Hypothalamus (tissue), 51 donors: ENCODE measurements at places on chromosomes 1 and 21.

- DNase-seq: no peak
These were observed 51.6 kb upstream of the CNTN2 start for GRCh38 chr1:204991342-204991844.

DNA sequence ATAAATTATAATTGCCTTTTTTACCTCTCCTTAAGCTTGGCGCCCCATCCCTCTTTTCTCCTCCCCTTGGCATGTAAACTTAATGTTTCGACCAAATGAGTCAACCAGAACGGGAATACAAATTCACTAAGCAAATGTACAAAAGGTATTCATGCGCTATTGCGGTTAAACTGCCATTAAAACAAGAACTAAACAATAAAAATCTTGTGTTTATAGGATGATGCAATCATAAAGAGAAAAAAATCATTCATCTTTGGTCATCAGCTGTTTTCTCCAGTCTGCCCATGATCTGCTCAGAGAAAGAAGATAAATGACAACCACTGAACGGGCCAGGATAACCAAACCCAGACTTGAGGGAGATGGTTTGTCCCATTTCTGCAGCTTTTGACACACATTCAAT, 534.2 kb upstream of the PLXNA2 start:
- no peak for DNase-seq

- DNase-seq: no peak
These were observed 102.7 kb upstream of the GCLM start for GRCh38 chr1:94011709-94012595.

DNA sequence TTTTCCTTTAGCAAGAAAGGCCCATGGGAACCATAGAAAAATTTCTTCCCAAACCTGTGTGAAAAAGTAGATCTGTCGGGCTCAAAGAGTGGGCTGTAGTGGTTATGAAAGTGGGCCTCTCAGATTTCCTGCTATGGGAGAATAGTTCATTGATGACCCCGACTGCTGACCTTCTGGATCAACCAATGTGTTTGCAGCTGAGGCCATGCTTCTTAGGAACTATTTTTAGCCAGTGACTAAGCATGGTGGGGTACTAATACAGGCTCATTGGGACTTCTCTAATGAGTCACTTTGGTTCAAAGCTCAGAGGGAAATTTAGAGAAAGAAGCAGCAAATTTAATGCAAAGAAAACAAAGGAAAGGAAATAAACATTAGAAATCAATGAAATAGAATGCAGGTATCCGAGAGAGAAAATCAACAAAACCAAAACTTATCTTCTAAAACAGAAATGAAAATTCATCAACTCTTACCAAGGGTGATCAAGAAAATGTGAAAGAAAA, 12.6 kb upstream of the PSMA5 start:
- no peak for DNase-seq

- no peak for DNase-seq
These were observed 1.0 kb downstream of the NPR1 start for GRCh38 chr1:153679337-153680119.

DNA sequence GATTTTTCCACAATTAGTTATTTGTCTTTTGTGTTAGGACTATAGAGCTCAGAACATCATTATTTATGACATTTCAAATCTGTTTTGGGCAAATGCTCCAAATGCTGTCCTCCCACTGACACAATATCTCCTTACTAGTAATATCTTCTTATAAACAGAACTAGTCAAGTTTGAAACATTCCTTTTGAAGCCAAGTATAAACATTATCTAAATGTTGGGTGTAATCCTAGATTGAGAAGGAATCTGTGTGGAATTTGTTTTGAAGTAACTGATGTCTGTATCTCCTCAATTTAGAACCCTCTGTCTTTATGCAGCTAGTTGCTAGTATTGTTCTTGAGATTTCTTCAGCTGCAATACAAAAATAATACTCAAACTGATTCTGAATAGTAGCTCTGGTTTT, 28.5 kb upstream of the PAXBP1 start:
- no peak for DNase-seq

DNA sequence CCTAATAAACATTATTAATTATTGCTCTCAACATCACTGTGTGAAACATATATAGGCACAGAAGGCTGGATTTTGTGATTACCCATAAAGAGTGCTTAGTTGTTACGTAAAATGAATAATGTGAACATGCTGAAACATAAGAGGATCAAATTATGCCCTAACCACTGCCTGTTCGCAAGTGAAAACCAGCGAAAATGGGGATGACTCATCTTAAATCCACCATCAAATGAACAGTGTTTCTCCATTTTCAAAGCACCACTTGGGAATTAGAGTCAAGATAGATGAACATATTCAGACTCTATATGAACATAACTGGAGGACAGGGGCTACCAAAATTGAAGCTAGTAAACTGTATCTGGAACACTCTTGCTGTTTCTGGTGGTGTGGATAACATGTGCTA, 386.2 kb downstream of the HHIPL2 start:
- DNase-seq: no peak

GRCh38 chr1:77873461-77873860, 15.0 kb upstream of the NEXN start:
- DNase-seq: no peak

DNA sequence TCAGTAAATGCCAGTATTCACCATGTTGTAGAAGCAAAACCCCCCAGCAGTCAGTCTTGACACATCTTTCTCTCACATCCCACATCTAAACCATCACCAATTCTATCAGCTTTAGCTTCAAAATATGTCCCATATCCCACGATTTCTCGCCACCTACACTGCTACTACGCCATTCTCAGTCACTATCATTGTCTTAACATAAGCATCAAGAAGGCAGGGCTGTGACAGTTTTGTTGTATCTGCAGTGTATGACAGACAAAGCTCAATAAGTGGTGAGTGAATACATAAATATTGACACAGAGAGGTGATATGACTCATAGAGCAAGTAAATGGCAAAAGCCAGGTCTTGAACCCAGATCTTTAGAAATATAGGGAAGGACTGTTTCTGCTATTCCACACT, 59.9 kb downstream of the JAK1 start:
- DNase-seq: no peak

- no peak for DNase-seq
These were observed 13.9 kb downstream of the CYP4A11 start for GRCh38 chr1:46927249-46927835.

DNA sequence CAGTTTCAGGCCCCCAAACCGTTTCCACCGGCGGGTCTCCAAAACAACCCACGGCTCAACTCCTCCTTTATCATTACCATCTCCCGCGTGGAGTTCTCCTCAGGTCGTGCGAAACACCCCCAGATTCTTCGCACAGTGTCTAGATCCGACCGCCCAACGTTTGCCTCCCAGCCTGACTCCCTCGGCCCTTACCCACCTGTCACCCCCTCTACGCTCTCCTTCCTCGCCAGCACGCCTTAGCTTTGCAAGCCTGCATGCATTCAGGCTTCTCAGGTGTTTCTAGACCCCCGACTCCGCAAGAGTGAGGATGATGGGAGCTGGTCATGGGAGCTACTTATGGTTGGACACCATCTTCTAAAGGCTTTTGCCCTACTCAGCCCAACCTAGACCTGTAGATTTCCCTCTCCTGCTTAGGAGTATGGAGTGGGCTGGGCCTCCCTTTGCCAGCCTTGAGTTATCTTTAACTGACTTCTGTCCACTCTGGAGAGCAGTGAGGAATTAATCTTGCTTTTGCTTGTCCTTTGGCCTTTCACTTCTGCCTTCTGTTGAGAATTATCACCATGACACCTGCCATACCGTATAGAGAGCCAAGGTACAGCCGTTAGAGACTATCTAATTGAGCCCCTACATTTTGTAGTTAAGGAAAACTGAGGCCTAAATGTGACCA, 865 bp downstream of the ATP5IF1 start:
- no peak for DNase-seq

DNA sequence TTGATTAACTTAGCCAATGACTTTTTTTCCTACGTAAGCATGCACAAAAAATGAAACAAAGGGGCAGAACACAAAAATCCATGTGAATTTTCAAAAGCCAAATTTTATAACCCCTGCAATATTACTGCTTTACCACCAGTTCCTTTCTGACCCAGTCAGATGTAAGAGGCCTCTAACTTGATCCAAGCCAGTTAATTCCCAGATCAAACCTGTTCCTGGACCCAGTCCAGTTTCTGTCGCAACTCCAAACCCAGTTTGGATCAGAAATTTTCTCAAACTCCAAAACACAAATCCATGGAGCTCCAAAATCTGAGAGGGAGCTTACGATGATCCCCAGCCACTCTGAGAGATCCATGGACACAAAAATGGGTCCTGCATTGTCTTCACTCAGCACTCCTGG, 7.8 kb upstream of the ZYG11A start:
- no peak for DNase-seq

DNA sequence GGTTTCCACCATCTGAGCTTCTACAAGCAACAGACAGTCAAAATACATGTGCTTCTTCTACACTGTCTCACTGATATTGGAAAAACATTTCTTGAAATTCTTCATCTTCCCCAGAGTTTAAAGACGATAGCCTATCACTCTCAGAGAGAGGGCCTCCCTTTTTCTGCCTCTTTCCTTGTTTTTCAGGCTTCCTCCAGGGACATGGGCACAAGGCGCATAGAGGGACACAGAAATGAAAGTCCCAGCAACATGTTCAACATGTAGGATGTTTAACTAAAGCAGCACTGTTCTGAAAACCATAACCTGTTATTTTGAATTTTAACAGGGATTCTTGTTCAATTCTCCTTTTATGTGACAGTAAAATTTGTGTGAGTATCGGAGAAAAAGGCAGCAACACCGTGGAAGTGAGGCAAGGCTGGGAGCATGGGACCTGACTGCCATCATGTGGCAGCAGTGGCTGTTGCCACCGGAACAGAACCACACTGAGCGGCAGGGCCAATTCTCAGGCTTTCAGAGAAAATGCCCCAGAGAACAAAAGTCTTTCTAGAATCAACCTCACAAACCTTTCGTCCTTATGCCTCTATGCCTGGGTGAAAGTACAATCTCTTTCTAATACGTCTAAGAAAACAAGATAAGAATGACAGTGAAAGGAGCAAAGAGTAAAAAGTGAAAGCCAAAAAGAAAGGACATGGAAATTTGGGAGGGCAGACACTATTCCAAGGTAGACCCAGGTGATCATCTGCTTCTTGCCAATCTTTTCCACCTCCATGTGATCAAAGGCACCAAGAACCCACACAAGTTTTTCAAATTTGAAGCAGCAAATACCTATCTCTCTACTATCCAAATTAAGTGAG, 54.5 kb downstream of the PCNX2 start:
- DNase-seq: peak; percentile 7

GRCh38 chr1:206686478-206687249, 2.0 kb downstream of the MAPKAPK2 start:
- DNase-seq: no peak

GRCh38 chr1:56069824-56070223, 509.5 kb downstream of the PLPP3 start:
- DNase-seq: no peak

- DNase-seq: no peak
These were observed 14.8 kb downstream of the MGST3 start for GRCh38 chr1:165645654-165646366.

GRCh38 chr1:156284757-156285156, 632 bp downstream of the TMEM79 start:
- DNase-seq: no peak

DNA sequence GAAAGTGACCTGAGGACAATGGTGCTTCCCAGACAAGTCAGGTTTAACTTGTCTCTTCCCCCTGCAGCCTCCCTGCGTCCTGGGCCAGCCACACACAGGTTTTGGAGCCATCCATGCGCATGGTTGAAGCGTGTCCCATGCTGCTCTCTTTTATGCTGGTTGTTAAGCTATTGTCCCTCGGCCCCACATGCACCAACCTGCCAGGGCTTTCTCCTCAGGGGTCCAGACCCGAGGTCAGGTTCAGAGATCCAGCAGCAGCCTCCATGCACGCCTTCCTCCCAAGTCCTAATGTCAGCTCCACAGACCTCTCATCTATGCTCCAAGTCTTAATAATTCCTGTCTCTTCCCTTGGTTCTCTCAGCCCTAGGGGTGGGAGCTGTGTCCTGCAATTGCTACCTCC, 1.6 kb downstream of the ABCA4 start:
- DNase-seq: no peak

DNA sequence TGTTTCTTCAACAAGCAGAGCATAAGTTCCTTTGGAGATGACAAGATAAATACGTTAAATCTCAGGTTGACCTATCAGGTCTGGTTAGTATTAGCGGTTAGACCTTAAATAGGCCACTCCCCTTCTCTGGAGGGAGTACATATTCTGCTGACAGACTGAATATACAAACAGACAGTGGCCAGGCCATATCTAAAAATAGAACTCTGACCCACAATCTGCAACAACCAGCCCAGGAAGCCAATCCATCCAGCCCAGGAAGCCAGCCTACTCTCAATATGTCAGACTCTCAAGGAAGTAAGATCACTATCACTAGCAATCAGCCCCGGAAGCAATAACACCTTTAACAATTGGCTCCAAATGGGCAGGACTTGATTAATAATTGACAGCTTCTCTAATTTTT, 6.7 kb downstream of the IL20 start:
- no peak for DNase-seq

DNA sequence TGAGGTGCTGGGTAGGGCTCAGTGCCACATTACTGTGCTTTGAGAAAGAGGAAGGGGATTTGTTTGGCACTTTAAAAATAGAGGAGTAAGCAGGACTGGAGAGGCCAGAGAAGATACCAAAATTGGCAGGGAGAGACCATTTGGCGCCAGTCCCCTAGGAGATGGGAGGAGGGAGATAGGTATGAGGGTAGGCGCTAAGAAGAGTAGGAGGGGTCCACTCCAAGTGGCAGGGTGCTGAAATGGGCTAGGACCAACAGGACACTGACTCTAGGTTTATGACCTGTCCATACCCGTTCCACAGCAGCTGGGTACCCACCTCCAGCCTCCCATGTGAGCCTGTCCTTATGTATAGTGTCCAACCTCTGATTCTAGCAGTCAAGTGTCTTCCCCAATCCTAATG, 1.0 kb upstream of the CRTC2 start:
- DNase-seq: no peak

- no peak for DNase-seq
These were observed 60.3 kb upstream of the GADD45A start for GRCh38 chr1:67624680-67625079.

- no peak for DNase-seq
These were observed 153.4 kb downstream of the ETS2 start for GRCh38 chr21:38958940-38959691.

DNA sequence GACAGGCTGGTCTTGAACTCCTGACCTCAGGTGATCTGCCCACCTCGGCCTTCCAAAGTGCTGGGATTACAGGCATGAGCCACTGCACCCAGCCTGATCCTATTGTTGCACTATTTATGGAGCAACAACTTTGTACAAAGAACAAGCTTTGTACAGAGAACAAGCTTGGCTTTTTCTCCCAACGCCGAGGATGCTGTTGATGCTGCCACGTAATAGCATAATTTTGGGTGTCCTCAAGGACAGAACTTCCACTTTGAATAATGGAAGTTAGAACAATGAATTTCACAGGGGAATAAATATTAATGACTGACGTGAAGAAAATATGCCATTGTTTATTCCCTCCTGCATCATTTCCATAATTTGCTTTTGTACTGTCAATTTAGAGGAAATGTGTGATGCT, 12.8 kb upstream of the RBP7 start:
- DNase-seq: no peak

GRCh38 chr1:99784809-99785255, 18.4 kb upstream of the FRRS1 start:
- DNase-seq: no peak
